ENCODE measurements at places on chromosomes 2 and 18.

GRCh38 chr2:158319269-158319668 is 137.3 kb downstream of the CCDC148 start:
- no peak for DNase-seq

GRCh38 chr2:79178076-79178674 is 18.6 kb upstream of the REG3A start:
- no peak for DNase-seq

DNA sequence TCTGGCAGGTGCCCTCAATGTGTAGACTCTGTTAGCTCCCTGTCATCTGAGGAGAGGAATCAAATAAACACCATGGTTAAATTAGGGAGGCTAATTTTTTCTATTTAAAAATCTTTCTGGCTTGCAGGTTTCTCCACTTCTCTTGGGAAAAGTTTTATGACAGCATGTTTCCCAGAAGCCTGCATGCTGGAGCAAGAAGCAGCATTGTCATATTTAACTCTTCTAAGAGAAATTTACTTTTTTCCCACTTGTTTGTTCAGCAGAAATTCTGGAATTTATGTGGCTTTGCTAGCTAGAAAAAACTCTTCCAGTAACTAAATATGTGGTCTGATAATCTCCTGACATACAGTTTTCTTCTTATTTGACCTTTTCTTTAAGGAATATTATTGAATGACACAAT is 230.5 kb downstream of the PARD3B start:
- no peak for DNase-seq

GRCh38 chr2:67666386-67667053 is 269.4 kb downstream of the ETAA1 start:
- DNase-seq = no peak

- DNase-seq = no peak
Observed at GRCh38 chr2:98348066-98348561, 1.9 kb downstream of the CNGA3 start.

GRCh38 chr2:132448771-132449170 is 32.2 kb downstream of the GPR39 start:
- DNase-seq = no peak

- DNase-seq = no peak
Observed at GRCh38 chr2:146721486-146721885, 1123.3 kb upstream of the ACVR2A start.

Data from activated CD4-positive, alpha-beta T cell treated with anti-CD3 and anti-CD28 coated beads, Interleukin-10, Interleukin-2, amounts not matched to agents 100 ng/mL and 50 ng/mL, durations not matched to agents 16 hours and 8 hours (primary cell).